ENCODE measurements at places on chromosomes 16 and 17. TPM values are rescaled to one million over a fixed set of nuclear protein-coding genes. Genes with fewer than 3 reads are reported as not detected.
A peak's percentile ranks its signal among the peaks of the same experiment; 100 is the strongest.

Gene WSCD1
- 0.19 TPM for total RNA-seq

DNA sequence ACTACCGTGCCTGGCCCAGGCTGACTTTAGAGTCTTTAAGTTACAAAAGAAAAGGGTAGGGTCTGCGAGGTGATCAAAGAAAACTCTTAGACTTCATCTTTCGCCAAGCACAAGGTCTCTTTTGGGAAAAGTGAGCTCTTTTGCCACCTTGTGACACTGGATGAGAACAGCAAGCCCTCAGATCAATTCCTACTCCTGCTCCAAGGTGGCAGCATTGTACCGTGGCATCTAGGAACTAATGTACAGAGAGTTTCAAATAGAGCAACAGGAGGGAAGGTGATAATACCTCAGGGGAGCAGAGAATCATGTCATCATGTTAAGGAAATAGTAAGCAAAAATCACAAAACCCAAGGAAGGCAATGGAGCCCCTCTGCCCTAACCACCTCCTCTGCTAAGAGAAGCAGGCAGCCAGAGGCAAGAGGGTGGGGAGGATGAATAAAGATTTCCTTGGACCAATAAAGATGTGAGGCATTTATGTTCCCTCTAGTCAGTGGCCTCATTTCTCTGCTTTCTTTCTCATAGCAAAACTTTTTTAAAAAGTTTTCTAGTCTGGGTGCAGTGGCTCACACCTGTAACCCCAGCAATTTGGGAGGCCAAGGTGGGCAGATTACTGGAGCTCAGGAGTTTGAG, 2.1 kb upstream of the C17orf78 start:
- H3K36me3 ChIP-seq: no peaks in the 10 kb centered on the region
- no peak overlapping the region for H3K27ac ChIP-seq
- H3K4me3 ChIP-seq: no peak overlapping the region
- H3K4me1 ChIP-seq: no peaks in the 10 kb centered on the region

GRCh38 chr17:29697371-29697770, 74.7 kb upstream of the CORO6 start:
- no peaks in the 10 kb centered on the region for H3K27me3 ChIP-seq
- no peak for DNase-seq
- H3K4me3 ChIP-seq: no peak overlapping the region
- no peak overlapping the region for H3K27ac ChIP-seq
- H3K4me1 ChIP-seq: no peaks in the 10 kb centered on the region

DNA sequence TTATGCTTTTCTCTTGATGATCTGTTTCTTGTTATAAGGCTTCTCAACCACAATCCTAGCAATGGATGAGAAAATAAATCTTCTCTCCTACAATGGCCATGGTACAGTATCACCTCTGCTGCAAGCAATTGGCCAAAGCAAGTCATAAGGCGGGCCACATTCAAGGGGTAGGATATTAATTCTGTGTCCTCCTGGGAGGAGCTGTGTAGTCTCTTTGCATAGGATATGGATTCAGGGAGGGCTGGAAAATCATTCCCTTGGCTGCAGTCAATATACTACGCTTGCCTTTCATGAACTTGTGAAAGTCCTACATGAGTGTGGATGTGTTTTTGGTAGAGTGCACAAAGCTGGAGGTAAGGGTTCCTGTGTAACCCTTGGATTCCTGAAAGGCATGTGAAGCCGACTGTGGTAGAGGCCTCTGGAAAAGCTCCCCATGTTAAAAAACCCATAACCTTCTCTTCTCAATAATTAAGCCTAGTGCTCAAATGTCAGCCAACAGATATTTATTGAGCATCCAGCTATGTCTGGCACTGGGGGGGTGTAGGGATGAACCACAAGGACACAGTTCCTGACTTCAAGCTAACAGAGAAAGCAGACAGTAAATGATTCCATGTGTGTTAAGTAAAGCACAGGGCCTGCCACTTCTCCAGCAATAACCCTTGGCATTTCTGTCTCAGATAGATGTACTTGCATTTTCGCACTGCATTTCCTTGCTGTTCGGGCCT, 147.6 kb upstream of the HS3ST3A1 start:
- no peaks in the 10 kb centered on the region for H3K36me3 ChIP-seq
- DNase-seq: no peak
- no peaks in the 10 kb centered on the region for H3K4me1 ChIP-seq
- no peak overlapping the region for H3K4me3 ChIP-seq

GRCh38 chr17:75996665-75997590, 3.7 kb upstream of the CDK3 start:
- H3K27me3 ChIP-seq: no peaks in the 10 kb centered on the region
- H3K27ac ChIP-seq: peak overlapping the region; percentile 18
- peaks cover 4% of the 10 kb centered on the region for H3K36me3 ChIP-seq
- H3K4me3 ChIP-seq: no peak overlapping the region

GRCh38 chr17:74417178-74418045, 14.5 kb upstream of the GPRC5C start:
- no peaks in the 10 kb centered on the region for H3K4me1 ChIP-seq
- no peaks in the 10 kb centered on the region for H3K27me3 ChIP-seq
- no peak overlapping the region for H3K4me3 ChIP-seq
- H3K36me3 ChIP-seq: no peaks in the 10 kb centered on the region
- DNase-seq: no peak

Gene CUEDC1
- 0.75 TPM for total RNA-seq

Gene C16orf96
- 0.44 TPM for total RNA-seq

Gene ARL17A
- total RNA-seq: 45.8 TPM

- H3K27ac ChIP-seq: peak overlapping the region; percentile 21
- DNase-seq: no peak
These were observed 42.5 kb downstream of the YPEL2 start for GRCh38 chr17:59373882-59374495.

- no peaks in the 10 kb centered on the region for H3K4me1 ChIP-seq
- no peak for DNase-seq
- H3K4me3 ChIP-seq: no peak overlapping the region
- H3K27me3 ChIP-seq: no peaks in the 10 kb centered on the region
These were observed 168.9 kb upstream of the CIBAR2 start for GRCh38 chr16:85281181-85281580.

- H3K36me3 ChIP-seq: no peaks in the 10 kb centered on the region
- H3K4me3 ChIP-seq: no peak overlapping the region
- no peak for DNase-seq
- H3K27ac ChIP-seq: no peak overlapping the region
- H3K27me3 ChIP-seq: no peaks in the 10 kb centered on the region
These were observed 71.7 kb downstream of the DYNLRB2 start for GRCh38 chr16:80612461-80613017.

DNA sequence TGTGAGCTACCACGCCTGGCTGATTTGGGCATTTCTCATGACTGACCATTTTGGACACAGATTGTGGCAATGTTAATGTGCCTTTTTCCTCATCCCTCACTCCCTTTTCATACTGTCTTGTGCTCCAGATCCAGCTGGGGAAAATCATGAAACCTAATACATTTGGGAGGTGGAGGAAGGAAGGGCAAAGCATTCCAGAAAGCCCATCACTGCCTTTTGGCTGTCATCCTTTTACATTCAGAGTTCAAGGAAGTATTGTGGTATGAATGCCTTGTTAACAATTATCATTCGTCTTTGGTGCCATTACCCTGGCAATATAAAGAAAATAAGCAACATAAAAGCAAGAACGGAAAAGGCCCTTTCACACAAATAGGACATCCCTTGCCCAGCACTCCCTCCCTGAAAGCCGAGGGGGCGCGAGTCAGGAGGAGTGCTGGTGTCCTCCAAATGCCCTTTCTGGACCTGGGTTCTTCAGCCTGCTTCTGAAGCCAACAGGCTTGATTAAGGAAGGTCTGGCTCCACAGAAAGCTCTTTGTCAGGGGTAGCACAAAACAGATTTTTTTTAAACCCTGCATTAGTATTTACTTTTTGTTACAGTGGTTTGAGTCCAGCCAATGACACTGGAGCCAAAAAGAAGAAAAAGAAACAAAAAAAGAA, 20.1 kb downstream of the NMT1 start:
- H3K4me3 ChIP-seq: no peak overlapping the region
- H3K4me1 ChIP-seq: no peaks in the 10 kb centered on the region
- DNase-seq: no peak
- H3K27ac ChIP-seq: no peak overlapping the region

DNA sequence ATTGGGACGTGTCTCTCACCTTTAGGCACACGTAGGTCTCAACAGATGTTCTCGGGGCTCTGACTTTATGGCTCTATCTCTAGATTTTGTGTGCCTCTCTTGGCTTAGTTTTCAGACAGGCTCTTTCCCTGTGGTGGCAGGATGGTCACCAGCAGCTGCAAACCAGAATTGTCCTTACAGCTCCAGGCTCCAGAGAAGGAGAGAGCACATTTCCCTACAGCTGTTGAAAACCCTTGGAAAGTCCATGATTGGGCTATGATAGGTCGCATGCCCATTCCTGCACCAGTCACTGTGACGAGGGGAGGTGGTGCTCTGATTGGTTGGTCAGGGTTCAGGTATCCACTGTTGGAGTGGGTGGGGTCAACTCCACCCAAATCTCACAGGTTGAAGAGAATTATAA, 41.5 kb downstream of the SHISA9 start:
- no peaks in the 10 kb centered on the region for H3K27me3 ChIP-seq
- no peak for DNase-seq
- H3K4me3 ChIP-seq: no peak overlapping the region
- no peaks in the 10 kb centered on the region for H3K36me3 ChIP-seq

Gene TMIGD1
- not detected for total RNA-seq

Gene ATP1B2
- 0.12 TPM for total RNA-seq

Gene TBC1D3G
- total RNA-seq: not detected

GRCh38 chr16:60107871-60108270, 1373.8 kb upstream of the GOT2 start:
- no peaks in the 10 kb centered on the region for H3K4me1 ChIP-seq
- no peaks in the 10 kb centered on the region for H3K27me3 ChIP-seq
- no peak for DNase-seq
- H3K27ac ChIP-seq: no peak overlapping the region
- no peaks in the 10 kb centered on the region for H3K36me3 ChIP-seq
- no peak overlapping the region for H3K4me3 ChIP-seq

Gene C17orf58
- 0.88 TPM for total RNA-seq

Gene EFNB3
- total RNA-seq: not detected

Gene CYBA
- 281 TPM for total RNA-seq

Gene CMTM2
- total RNA-seq: not detected

- no peak overlapping the region for H3K27ac ChIP-seq
- no peaks in the 10 kb centered on the region for H3K27me3 ChIP-seq
- no peak overlapping the region for H3K4me3 ChIP-seq
- H3K36me3 ChIP-seq: no peaks in the 10 kb centered on the region
- no peaks in the 10 kb centered on the region for H3K4me1 ChIP-seq
These were observed 475.0 kb downstream of the HS3ST3B1 start for GRCh38 chr17:14775731-14776492.

DNA sequence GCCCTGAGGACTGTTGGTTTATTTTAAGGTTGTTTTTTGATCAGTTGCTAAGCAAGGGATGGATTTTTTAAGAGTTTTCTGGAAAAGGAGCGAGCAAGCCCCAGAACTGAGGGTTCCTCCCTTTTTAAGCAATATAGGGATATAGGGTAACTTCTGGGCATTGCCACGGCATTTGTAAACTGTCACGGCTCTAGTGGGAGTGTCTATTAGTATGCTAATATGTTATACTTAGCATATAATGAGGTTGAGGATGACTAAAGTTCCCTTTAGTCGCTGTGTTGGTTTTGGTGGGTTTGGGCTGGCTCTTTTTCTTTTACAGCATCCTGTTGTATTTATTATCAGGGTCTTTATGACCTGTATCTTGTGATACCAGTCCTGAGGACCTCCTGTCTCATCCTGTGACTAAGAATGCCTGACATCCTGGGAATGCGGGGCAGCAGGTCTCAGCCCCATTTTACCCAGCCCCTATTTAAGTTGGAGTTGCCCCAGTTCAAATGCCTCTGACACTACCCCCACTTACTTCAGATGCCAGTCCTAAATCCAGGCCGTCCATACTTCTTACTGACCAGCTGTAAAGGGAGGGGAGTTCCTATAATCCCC, 59.4 kb downstream of the MFSD11 start:
- no peaks in the 10 kb centered on the region for H3K36me3 ChIP-seq
- H3K27ac ChIP-seq: no peak overlapping the region
- H3K27me3 ChIP-seq: no peaks in the 10 kb centered on the region
- DNase-seq: no peak
- no peaks in the 10 kb centered on the region for H3K4me1 ChIP-seq
- no peak overlapping the region for H3K4me3 ChIP-seq

Gene LGALS9C
- total RNA-seq: 0.24 TPM

DNA sequence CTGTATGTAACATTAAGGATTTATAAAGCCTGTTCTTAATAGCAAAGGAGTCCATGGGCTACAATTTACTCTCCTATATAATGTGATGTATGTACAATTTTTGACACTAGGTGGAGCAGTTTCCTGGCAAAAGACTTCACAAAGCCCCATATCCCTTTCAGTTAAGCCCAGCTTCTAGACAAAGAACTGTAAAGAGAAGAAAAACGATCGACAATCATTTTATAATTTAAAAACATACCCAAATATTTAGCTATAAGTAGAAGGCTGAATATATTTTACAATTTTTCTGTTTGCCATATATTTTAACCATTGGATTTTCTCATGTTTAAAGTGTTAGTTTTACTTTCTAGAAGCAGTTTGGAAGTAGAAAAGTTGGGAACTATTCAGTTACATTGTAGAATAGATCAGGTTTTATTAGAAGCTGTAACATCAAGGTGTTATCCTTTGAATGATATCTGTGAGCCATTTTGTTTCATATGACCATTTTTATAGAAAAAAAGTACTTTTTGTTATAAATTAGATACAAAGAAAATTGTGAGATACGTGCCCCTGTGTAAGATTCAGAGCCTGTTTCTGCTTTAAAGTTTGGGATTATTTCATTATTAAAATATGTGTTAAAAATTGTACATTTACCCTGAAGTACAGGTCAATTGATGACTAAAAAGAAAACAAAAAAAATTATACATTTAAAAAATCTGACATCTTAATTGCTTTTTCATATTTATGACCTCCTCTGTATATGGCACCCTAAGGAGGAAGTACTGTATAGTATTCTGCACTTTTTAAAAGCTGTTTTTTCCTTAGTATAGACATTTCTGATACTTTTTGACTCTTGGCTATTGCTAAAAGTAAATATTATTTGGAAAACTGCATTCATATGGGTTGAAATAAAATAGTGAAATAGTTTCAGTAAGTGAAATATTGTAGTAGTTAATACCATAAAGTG, 46.3 kb downstream of the VMP1 start:
- no peaks in the 10 kb centered on the region for H3K4me1 ChIP-seq
- H3K27me3 ChIP-seq: no peaks in the 10 kb centered on the region
- H3K4me3 ChIP-seq: peak overlapping the region; percentile 15
- peak; percentile 79 for DNase-seq
- H3K36me3 ChIP-seq: no peaks in the 10 kb centered on the region
- peak overlapping the region; percentile 47 for H3K27ac ChIP-seq

DNA sequence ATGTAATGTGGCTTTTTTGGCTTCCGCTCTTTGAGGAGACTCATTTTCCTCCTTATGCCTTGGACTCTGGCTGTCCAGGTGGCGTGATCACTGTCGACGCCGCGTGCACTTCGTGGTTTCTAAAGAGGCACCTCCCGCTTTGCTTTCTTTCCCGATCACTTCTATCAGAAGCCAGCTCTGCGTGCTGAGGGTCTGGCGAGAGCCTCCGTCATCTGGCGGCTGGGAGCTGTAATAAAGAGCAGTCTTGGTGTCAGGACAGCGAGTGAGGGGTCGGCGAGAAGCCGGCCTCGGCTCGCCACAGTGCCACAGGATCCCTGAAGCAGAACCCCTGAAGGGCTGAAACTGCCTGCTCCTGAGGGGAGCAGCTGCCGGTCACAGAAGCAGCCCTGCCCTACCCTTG, 7.4 kb downstream of the ZNF750 start:
- H3K4me3 ChIP-seq: no peak overlapping the region
- no peak for DNase-seq
- H3K36me3 ChIP-seq: peaks cover 27% of the 10 kb centered on the region
- H3K27ac ChIP-seq: no peak overlapping the region
- no peaks in the 10 kb centered on the region for H3K4me1 ChIP-seq
- H3K27me3 ChIP-seq: no peaks in the 10 kb centered on the region
